ENCODE measurements at places on chromosomes 13 and 19.
A peak's percentile ranks its signal among the peaks of the same experiment; 100 is the strongest.

- DNase-seq = no peak
These were observed 20.0 kb upstream of the WTIP start for GRCh38 chr19:34461375-34462100.

DNA sequence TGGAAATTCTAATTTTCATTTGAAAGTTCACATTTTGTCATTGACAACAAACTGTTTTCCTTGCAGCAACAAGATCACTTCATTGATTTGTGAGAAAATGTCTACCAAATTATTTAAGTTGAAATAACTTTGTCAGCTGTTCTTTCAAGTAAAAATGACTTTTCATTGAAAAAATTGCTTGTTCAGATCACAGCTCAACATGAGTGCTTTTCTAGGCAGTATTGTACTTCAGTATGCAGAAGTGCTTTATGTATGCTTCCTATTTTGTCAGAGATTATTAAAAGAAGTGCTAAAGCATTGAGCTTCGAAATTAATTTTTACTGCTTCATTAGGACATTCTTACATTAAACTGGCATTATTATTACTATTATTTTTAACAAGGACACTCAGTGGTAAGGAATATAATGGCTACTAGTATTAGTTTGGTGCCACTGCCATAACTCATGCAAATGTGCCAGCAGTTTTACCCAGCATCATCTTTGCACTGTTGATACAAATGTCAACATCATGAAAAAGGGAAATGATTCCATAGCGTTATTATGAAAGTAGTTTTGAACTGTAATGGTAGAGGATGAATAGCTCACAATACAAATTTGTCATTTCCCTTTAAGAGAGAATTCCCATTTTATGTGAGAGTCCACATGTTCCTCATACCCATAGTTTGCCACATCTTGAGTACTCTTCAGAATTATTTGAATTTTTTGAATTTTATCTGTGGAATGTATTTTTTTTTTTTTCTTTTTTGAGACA is 2.6 kb downstream of the BRCA2 start:
- DNase-seq = no peak

DNA sequence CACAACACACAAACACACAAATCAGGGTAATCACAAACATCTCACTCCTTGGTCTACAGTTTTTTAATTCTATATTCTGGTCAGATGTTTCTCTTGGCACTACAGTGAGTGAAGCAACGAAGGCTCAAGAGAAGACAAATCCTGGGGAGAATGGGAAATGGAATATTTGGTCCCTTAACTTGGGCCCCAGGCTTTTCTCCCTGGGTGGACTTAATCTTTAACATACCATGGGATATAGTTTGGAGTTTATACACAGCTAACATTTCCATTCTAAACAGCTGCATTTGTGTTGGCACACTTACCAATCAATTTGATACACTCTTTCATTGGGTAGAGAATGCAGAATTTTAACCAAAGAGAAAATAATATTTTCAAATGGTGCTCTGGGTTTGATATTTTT is 1132.6 kb upstream of the SLC10A2 start:
- DNase-seq = no peak

- no peak for DNase-seq
These were observed 50.8 kb upstream of the HTR2A start for GRCh38 chr13:46947425-46948191.

- peak; percentile 21 for DNase-seq
These were observed 711 bp upstream of the MIPEP start for GRCh38 chr13:23889615-23890607.

DNA sequence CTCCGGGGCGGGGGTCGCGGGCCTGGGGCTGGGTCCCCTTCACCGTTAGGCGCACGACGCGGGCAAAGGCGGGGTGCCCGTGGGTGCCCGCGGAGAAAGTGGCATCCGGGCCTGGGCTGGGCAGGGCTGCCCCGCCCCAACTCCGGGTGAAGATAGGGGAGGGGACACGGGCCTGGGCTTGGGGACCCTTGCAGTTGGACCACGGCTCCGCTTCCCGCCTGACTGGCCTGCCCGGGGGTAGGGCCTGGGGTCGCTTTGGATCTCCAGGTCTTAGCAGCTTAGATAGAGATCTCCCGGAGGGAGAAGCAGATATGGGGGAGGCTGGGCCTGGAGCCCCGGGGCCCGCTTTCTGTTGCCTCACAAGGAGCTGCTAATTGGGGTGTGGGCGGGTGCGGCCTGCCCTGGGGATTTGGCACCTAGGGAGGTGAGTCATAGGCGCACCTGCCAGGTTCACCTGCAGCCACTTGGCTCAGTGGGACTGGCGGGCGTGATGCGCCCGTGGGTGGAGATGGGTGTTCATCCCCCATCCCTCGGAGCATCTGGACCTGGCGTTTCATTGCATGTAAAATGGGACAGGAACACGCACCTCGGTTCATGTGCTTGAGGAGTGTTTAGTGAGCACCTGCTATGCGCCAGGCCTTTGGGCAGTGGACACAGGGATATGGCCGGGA is 585 bp downstream of the MAP1S start:
- DNase-seq = peak; percentile 34

DNA sequence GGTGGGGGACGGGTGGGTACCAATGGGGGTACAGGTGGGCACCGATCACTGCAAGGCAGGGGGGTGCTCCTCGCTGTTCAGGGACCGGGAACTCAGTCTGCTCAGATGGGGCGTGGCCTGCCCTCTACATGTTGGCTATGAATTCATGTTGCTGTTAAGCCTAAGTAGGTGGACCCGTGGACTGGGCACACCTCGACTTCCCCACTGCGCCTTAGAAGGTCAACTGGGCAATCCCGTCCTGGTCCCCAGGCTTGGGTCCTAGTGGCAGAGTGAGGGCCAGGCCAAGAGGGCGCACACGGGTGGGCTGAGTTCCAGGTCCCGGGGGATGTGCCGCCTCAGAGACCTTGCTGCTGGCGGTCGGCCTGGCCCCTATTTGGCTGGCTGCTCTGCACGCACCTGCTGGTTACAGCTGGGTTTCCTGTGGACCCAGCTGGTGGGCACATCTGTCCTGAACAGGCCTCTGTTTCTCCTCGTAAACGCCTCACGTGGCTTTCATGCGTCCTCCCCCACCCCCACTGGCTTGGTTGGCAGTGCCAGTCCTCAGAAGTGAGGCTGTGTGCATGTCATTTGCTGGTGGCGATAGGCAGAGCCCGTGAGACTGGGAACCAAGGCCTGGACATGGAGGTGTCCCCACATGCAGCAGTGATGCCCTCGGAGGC is 13.5 kb upstream of the ZNF554 start:
- DNase-seq = no peak

DNA sequence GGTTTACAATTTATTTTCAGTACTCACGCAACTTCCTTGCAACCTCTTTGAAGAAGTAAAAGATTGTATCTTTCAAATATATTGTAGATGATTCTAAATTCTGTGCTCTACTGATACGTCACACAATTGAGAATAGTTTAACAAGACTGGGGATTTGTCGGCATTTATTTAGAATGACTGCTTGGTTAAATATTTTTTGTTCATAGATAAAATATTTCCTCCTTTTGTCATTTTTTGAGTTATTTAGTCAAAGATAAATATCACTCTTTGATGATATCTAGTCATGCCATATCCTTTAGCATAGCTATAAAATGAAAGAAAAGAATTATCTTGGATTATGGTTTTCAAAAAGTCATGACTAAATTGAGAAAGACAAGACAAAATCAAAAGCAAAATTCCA is 2747.8 kb downstream of the PCDH9 start:
- peak; percentile 6 for DNase-seq

GRCh38 chr13:114310956-114311355 is 3.3 kb upstream of the CHAMP1 start:
- DNase-seq = no peak

DNA sequence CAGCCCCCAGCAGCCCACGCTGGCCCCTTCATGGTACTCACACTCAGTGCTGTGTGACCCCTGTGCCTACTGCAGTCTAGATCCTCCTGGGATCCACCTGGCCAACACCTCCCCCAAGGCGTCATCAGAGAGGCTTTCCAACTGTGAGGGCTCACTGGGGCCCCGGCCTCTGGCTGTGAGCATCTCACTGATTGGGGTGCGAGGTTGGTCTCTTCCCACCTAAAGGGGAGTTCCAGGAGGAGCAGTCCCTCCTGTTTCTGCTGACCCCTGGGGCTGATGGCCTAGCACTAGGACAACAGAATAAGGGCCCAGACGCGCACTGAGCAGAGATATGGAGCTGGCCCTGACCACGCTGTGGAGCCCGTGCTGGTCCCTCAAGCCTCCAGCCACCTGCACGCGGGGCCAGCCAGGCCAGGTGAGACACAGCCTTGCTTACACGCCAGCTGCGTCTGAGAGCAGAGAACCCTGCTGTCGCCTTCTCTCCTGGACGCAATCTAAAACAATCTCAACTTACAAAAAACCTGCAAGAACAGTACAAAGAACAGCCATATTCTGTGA is 32.2 kb downstream of the ELL start:
- no peak for DNase-seq

- no peak for DNase-seq
These were observed 140.8 kb downstream of the SHISA2 start for GRCh38 chr13:25910991-25911419.

DNA sequence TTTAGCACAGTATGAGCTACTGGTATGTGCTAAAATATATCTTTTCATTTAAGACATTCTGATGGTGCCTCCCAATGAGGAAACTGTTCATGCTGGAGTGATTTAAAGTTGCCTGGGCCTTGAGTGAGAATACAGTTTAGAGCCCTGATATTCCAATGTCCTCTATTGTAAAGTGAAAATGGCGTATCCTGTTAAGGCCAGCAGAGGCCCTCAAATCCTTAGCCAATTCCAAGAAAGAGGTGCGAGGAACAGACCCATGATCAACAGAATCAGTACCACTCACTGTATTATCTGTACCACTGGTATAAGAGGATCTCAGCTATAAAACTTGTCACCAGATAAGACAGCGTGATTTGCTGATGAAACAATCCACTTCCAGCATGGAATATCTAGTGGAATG is 273.1 kb upstream of the SLITRK5 start:
- DNase-seq = no peak

- DNase-seq = no peak
These were observed 101.8 kb downstream of the NUFIP1 start for GRCh38 chr13:44887515-44887914.

- no peak for DNase-seq
These were observed 7.6 kb downstream of the ZNF737 start for GRCh38 chr19:20558011-20558410.

DNA sequence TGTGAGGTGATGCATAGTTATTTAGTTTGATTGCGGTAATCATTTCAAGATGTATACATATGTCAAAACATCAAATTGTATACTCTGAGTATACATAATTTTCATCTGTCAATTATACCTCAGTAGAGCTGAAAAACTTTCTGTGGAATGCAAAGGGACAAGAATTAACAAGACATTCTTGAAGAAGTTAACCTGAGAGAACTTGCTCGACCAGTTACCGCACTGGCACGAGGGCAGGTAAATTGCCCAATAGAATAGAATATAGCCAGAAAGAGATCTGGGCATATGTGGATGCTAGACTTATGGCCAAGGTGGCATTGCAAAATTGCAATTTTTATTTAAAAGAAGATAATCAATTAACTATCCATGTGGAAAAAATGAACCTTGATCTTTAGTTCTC is 42.3 kb upstream of the GJB6 start:
- peak; percentile 74 for DNase-seq

DNA sequence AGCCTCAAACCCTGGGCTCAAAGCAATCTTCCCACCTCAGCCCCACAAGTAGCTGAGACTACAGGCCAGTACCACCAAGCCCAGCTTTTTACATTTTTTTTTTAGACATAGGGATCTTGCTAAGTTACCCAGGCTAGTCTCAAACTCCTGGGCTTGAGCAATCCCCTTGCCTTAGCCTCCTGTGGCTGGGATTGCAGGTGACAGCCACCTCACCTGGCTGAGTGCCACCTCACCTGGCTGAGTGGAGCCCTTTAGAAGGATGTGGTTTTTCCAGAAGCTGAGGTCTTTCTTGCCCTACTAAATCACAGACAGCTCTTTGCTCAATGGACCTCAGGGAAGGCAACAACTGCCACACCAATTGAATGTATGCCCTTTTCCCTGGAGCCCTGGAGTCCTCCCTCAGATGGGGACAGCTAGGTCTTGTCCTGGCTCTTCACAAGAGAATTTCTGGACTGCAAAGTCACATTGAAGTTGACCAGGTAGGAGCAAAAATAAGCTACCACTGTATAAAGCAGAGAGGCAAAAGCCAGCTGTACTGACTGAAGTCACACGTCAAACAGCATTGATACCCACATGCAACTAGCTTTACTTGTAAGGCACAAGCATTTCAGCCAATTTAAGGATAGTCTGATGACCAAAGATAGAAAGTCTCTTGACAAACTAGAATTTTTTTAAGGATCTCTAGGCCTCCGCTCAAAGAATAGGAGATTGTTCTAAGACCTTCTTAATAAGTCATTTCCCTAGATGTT is 14.0 kb downstream of the PDX1 start:
- DNase-seq = peak; percentile 21

DNA sequence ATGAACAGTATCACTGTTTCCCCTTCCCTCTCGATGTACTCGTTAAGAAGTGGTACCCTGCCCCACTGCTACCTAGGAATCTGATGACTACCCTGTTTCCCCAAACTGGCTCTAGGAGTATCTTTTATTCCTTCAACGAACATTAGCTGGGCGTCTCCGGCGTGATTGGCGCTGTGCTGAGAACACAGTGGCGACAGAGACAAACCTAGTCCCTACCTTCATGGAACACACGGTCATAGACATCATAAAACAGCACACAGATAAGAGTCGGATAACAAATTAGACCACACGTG is 730 bp downstream of the SYMPK start:
- peak; percentile 6 for DNase-seq

GRCh38 chr19:37928527-37929286 is 21.7 kb downstream of the SIPA1L3 start:
- no peak for DNase-seq
